T-helper 1 cell (primary cell): ENCODE measurements at places on chromosomes 3 and 15.

GRCh38 chr3:135155228-135155627 is 360.2 kb downstream of the EPHB1 start:
- DNase-seq, result no peak

- no peak for DNase-seq
Observed at GRCh38 chr15:66278671-66279070, 14.7 kb upstream of the DIS3L start.

GRCh38 chr3:16056217-16056616 is 118.3 kb upstream of the GALNT15 start:
- DNase-seq, result no peak

DNA sequence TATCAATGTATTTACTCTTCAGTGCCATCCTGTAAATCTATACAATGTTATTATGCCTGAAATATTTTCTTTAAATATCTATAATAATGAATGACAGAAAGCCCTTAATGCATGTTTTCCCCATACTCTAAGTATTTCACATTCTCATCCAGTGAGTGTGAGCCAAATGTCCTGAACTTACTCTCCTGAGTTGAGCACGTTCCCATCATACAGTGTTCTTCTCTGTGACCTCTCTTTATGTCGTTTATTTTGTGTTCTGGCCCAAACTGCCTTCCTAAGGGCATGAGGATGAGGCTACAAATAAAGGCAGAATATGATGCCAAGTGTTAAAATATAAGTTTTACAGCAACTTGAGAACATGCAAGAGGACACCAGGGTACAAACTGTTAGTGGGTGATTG is 3.3 kb downstream of the OSBPL10 start:
- DNase-seq, result no peak

DNA sequence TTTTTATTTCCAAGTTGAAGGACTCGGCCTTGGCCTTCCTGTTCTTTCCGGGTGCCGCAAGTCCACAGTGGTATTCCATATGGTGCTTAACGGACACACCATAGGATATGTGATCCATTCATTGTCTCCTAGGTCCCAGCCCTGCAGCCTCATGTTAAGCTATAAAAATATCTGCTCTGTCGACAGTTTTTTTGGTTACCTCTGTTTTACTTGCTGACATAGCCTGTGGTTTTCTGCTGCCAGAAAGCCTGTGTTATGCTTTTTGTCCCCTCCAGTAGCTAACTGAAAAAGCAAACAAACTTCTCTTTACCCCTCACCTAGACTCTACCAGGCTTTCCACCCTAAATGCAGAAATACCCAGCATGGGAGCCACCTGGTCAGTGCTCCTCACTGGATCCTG is 5.3 kb downstream of the INAFM2 start:
- DNase-seq, result no peak

DNA sequence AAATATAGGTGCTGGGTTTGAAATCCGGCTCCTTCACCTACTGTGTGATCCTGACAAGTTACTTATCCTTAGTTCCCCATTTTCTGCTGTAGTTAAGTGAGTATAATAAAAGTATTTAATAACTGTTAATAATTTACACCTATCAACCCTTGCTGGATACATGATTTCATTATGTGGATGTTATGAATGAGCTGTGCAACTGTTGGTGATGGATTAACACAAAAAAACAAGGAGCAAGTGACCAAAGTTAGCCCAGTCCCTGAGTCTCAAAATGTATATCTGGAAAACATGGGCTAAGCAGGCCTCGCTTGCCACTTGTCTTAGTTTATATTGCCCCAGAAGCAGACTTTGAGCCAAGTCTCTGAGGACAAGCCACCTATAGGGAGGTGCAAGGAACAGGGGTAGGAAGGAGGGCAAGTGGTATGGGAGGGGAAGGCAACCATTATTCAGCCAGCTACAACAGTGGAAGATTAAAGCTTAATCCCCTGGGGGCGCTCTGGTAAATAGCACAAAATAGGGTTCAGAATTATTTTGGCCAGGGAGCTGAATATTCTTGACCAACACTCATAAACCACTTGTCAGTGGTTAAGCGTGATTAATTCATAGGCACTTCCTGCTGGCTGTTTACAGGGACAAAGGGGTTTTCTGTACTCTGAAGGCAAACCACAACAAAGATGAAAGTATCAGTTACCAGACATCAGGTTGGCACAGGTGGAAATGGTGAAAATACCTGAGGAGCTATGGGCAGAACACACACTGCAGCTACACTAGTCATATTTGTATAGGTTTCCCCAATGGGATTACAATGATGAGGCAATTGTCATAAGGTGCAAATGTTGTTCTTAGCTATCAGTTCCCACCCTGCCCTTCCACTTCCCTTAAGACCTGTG is 76.2 kb downstream of the TRIM42 start:
- DNase-seq, result no peak

DNA sequence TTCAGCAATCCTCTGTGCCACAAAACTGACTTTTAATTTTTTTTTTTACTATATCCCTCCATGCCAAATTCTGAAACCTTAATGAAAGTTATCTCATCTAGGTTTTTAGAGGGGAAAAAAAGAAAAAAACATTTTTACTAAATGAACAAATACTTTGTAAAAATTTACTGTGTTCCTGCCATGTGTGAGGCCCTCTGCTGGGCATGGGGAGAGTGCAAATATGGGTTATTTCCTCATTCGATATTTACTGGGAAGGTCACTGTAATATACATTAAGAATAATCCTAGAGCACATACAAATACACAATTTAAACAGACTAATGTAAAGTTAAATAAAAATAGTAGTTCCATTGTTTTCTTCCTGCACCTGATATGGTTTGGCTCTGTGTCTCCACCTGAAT is 215.0 kb downstream of the GRM7 start:
- no peak for DNase-seq

GRCh38 chr3:74613060-74613459 is 1.4 kb downstream of the CNTN3 start:
- no peak for DNase-seq

DNA sequence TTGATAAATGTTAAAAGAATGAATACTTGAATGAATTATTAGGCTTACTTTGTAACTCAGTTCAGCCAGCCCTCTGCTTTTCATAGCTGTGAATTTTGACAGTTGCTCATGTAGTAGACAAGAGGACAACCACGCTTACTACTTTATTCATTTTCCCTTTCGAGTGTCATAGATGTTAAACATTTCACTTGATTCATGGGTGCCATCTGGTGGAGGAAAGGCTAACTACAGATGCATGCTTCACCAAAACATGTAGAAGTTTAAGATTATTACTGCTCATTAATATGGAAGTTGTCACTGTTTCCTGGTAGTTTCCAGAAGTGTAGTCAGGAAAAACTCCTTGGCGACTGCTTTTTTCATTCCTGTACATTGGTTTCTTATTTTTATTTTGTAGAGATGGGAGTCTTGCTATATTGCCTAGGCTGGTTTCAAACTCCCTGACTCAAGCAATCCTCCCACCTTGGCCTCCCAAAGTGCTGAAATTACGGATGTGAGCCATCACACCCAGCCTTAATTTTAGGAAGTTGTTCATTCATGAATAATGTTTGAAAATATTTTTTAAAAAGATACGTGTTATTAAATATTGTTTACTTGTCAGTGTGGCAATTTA is 163.2 kb downstream of the B3GALNT1 start:
- DNase-seq, result peak; percentile 62

DNA sequence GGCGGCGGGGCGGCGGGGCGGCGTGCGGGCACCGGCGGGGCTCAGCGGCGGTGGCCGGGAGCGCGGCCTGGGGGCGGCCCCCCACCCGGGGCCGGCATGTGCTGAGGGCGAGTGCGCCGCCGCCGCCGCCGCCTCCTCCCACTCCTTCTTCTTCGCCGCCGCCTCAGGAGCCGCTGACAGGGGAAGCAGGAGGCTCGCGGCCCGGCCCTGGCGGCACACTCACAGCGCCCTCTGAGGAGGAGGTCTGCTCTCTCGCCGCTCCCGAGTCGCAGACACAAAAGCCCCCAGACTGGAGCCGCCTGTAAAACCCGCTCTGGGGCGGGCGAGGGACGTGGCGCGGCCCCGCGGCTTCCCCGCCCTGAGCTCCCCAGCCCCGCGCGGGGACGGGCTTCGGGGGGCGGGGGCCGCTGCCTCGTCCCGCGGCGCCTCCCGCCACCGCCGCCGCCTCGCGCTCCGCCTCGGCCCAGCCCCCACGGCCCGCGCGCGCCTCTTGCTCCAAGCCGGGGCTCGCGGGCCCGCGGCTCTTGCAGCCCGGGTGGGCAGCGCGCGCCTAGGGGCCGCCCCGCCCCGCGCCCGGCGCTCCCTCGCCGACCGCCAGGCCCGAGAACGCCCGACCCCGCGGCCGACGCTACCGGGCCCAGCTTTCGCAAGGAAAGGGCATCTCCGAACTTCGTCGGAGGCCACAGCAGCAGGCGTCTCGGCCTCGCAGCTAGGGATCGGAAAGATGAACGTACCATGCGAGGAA is at the start of gene PYGO1:
TSS of gene PYGO1 (minus strand) at position 276 of the 745 bp plus-strand sequence. CDS start 462 bp downstream, outside the sequence.
- DNase-seq, result no peak

DNA sequence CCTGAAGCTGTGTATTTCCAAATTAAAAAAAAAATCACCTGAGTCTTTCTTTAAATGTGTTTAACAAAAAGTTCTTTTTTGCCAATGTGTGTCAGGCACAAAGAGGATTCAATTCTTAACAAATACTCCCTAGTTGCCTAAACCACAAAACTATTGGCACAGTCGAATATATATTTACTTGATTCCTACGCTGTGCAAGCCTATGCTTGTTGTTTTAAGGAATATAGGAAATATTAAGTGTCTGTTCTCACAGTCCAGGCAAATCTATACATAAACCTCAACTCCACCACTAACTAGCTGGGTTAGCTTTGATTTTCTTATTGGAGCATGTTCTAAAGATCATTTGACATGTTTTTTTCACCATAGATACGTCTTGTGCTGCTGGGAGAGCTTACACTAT is 571.0 kb downstream of the PYDC2 start:
- no peak for DNase-seq

DNA sequence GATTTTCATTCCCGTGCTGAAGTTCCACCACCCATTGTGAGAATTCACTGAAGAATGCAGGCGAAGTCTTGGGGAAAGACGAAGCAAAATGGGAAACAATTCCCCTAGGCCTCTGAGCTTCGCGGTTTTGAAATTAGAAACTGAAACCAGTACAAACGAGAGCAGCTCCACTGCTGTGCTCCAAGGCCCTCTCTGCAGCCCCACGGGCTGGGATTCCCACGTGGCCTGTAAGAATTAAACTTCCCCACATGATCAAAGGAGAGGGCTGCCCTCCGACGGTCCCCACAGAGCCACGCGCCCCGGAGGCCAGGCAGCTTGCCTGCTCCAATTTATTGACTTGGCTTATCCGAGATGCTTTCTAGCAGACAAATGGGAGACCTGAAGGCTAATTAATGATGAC is 144.0 kb downstream of the GREM1 start:
- DNase-seq, result no peak

DNA sequence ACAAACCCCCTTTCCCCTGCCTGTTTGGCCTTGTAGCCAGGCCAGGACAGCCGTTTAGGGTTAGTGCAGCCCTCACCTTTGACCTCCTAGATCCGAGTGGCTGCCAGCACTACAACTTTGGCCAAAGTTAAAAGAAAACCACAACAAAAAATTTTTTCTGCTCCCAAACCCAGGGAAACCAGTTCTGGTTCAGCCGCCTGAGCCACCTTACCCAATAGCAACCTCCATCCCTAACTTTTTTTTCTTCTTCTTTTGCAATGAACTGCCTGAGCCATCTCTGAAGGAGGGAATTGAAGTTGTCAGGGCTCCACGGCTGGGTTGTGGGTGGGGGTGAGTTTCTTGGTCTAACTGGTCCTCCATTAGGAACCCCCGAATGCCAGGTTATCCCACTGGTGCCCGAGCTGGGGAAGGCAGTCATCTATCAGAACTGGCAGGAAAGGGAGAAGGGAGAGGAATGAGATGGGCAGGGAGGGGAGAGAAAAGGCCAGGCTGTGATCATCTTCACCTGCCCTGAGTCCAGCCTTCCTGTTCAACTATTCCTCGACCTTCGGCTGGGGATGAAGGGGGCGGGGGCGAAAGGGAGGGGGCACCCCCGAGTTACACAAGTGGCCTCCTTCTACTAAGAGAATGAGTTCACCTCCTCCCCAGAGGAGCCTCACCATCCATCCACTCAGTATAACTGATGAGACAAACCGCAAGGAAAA is 6.2 kb upstream of the NR2F2 start:
- DNase-seq, result no peak

DNA sequence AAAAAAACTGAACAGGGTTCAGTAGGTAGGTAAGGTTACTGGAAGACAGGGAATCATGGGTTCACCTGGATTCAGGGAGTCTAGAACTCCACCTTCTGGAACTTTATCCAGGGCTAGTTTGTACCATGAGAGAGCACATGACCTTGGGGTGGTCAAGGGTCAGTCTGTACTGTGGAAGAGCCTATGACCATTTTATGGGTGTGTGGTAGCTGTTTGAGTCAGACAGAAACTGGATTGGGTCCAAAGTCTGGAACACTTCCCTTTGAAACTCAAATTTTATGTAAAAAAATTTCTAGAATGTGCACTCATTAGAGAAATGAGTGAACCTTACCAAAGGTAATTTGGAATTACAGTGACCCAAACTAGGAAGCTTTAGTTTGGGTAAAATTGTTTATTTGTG is 486.0 kb upstream of the AGTR1 start:
- DNase-seq, result no peak

DNA sequence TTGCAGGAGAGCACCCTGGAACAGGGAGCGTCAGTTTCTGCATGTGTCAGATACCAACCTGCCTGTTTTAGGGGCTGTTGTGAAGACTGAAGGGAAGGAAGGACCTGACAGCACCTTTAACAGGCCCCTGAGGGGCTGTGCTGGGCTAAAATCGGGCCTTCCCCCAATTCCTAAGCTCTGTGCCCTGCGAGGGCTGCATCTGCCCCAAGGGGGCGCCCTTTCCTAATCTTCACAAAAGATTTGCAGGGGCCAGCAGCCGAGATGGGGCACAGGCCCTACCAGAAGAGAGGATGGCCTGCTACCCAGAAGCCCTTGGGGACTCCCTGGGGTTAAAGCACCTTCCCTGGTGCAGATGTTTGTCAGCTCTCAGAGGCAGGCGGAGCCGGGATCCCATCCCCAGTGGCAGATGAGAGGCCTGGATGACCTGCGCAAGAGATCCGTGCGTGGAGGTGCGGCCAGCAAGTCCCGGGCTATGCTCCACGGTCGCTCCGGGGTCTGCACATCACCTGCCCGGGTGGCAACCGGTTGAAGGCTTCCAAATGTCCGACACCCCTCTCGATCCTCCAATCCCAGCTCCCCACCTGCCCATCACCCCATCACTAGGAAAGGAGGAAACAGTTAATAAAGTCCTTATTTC is 53.6 kb downstream of the RHCG start:
- no peak for DNase-seq

DNA sequence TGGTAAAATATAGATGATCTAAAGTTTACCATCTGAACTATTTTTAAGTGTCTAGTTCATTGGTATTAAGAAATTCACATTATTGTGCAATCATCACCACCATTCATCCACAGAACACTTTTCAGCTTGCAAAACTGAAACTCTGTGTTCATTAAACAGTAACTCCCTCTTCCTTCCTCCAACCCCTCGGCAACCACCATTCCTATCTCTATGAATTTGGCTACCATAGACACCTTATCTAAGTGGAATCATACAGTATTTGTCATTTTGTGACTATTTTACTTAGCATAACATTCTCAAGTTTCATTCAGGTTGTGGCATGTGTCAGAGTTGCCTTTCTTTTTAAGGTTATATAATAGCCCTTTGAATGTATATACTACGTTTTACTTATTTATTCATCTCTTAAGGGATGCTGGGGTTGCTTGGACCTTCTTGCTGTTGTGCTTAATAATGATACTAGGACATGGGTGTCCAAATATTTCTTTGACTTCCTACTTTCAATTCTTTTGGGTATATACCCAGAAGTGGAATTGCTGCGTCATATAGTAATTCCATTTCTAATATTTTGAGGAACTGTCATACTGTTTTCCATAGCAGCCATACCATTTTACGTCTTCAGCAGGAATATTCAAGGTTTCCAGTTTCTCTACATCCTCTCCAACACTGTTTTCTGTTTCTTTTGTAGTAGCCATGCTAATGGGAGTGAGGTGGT is 20.9 kb downstream of the KAT2B start:
- no peak for DNase-seq
